Stimulated activated naive CD8-positive, alpha-beta T cell treated with anti-CD3 and anti-CD28 coated beads, Interleukin-15, amount 100 ng/mL, for 72 hours (primary cell): ENCODE measurements at places on chromosomes 3 and 15.

- DNase-seq: no peak
Measured at GRCh38 chr3:120177151-120177550, 82.9 kb upstream of the GSK3B start.

DNA sequence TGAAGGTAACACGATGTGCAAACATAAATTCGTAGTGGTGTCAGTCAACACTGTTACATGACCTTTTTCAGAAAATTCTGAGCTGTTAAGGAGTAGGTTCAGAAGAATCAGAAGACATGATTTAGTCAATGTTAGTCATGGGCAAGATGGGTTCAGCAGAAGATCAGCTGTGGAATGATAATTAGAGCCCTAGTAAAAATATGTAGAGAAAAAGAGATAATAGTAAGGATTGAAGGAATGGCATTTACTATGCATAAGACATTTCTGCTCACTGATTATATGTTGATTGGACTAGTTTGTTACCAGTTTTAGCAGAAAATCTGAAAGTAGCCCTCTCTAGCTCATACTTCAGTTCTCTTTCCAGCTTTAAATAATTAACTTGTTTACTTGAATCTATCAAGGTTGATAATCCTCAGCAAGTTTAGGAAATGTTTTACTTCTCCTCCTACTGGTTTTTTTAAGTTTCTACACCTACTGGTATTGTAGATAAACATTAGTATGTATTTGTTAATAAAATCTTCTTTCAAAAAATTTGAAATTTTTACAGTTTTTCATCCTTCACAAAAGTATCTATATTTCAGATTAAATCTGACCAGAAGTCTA, 98.6 kb downstream of the ALCAM start:
- DNase-seq: no peak

DNA sequence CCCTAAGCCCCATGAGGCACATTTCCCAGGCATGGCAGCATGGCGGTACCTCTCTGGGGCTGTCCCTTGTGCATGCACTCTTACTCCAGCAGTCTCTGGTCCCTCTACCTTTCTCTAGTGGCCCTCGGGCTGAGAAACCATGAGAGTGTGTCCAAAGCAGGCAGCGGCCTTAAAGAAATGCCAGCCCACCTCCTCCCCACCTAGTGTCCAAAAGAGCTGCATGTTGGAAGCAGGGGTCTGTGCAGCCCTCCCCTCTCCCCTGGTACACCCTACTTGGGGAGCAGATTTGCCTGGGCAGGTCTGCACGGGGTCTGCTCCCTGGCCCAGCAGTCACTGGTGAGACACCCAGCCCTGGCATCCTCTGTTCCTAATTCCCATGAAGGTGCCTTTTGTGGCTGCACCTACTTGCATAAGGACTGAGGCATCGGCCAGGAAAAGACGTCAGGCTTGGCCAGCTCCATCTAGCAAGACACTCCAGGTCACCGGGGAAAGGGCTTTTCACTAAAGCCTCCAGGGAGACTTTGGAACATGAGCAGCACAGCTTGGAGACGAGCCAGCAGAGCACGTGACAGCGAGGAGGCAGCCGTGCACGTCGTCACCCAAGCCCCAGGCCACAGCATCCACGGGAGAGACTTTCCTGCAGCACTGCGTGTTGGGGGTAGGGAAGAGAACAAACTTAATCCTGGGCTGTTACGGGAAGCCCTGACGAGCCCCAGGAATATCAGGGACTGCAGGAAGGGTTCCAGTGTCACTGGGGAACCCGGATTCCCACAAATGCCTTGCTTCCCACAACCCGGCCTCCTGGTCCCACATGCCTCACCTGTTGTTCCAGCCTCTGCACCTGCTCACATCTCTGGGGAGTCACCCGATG, 38.8 kb downstream of the TM2D3 start:
- no peak for DNase-seq

DNA sequence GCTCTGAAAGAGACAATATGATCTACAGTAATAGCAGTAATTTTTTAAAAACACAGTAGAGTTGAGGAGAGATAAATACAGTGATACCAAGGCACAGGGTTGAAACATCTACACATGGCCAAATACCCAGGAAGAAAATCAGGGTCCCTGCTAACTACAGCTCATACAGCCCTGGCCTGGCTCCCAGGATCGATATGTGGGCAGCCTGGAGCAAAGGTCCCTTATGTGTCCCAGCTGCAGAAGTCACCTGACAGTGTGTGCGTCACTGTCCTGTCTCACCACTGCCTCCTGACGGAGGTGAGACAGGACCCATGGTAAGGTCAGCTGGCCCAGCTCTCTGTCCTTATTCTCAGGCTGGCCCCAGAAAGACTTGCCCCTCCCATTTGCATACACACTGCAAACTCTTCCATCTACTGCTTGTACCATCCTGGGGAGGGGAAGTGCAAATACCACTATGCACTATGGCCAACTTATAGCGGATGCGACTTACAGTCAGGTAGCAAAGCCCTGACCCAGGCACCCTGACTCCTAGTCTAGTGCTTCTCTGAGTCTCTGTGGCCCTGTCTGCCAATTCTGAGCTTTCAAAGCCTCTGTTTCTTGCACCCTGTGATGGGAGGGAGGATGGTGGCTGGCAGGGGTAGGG, 22.0 kb upstream of the BCL2L10 start:
- DNase-seq: no peak

DNA sequence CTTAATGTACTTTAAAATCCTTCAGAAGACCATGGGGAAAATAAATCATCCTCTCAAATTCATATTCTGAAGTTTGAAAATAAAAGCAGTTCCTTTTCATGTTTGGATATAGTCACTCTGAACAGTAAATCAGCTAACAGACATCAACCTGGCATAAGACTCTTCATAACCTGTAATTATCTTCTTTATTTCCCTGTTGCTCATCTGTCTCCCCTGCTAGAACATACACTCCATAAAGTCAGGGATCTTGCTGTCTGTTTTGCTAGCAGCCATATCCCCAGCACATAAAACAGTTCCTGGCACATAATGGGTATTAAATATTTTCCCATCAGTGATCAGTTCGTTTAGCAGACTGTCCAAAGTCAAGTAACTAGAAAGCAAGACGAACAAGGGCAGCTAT, 11.2 kb downstream of the VGLL4 start:
- no peak for DNase-seq

DNA sequence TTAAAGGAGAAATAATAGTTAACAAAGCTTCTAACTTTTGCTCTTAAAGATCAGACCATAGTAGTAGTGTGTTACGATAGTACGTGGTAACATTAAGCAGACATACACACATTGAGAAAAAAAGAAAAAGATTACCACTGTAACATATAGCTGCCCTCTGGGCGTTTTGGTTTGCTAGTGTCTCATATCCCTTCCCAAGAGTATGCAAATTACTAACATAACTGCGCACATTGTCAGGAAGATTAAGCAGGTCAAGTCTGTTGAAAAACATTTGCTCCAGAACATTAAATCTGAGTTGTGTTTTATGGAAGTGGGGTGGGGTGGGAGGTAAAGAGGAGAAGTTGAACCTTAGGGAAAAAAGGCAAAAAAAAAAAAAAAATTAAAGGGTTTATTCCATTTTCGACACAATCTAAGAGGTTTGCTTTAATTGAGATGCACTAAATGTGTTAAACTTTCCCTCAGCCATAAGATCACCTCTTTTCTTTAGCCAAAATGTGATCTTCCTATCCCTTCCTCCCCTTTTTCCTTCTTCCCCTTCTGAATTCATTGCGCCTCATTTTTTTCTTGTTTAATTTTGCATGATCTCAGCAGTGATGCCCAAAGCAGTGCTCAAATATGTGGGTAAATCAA, 1.5 kb upstream of the LRIG1 start:
- no peak for DNase-seq
